ENCODE measurements at places on chromosomes 6 and 20. TPM values are rescaled to one million over a fixed set of nuclear protein-coding genes. Genes with fewer than 3 reads are reported as not detected.

The CAGE1 gene
- total RNA-seq: under 0.01 TPM

The TMEM242 gene
- 7.3 TPM for total RNA-seq

The SYNDIG1 gene
- 0.17 TPM for total RNA-seq

The FKBP1C gene
- total RNA-seq: 0.26 TPM

The ZNF391 gene
- 1.3 TPM for total RNA-seq

The PPP1R3D gene
- 5.6 TPM for total RNA-seq

The FOXF2 gene
- 29.3 TPM for total RNA-seq

The PLCB4 gene
- 13.7 TPM for total RNA-seq

The L3MBTL3 gene
- total RNA-seq: 5.6 TPM

The MROH8 gene
- total RNA-seq: 1.2 TPM

The RBM24 gene
- total RNA-seq: 2.5 TPM

The ANKEF1 gene
- 3.5 TPM for total RNA-seq
